ENCODE measurements at places on chromosomes 5 and 9.
A peak's percentile ranks its signal among the peaks of the same experiment; 100 is the strongest.

GRCh38 chr9:129880654-129881546 lies 45.6 kb downstream of the USP20 start:
- no peak for DNase-seq

DNA sequence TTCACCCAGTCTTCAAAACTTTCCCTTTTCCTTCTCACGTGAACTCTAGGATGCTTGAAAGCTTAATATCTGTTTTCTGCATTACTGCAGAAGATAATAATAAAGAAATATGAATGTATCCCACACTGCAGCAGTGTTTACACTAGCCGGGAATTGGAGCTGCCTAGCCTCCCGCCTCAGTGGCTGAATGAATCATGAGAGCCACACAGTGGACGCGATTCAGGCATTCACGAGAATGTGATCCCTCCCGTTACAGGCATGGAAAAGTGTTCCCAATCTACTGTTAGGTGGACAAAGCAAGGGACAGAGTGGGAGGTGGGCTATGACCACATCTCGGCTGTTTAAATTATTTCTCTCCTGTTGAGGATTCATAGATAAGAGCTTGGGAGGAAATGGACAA lies 69.4 kb upstream of the CTSL start:
- no peak for DNase-seq

DNA sequence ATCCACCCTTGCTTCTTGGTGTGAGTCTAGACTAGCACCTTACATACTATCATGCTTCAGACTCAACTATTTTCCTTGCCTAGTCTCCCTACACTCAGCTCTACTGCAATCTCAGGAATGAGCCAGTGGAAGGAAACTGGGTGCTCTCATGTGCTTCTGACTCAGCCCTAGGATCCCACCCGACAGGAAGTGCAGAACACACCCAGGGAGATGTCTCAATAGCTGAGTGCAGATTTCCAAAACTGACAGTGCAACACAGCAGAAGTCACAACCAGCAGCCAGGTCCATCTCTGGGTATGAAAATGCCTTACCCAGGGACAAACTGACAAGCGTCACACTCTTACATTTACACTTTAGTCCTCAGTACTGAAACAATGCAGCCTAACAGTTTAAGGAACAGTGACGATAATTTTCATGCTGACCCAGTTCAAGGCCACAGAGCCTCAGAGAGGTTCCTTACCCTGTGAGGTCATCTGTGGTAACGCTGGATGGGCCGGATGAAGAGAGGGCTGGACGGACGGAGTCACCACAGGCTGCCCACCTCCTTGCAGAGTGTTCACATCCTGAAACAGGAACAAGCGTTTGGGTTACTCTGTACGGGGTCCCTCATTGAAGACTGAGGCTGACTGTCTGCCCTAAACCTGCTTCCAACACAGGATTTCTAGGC lies 33.0 kb downstream of the FKBP15 start:
- DNase-seq = no peak

DNA sequence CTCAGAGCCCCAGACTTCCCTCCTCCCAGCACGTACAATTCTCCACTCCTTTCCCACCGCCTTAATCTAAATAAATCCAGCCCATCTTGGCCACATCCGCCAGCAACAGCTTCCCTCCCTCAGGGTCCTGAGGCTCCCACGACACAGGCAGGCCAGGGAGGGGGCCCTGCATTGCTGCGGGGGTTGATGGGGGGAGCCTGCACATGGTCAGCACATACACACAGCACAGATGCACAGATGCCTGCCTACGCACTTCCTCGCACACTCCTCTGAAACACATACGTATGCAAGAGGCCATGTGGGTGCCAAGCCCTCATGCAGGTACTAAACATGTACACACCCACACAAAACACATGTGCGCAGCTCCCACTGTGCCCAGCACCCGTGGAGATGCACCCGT lies 14.8 kb downstream of the PDGFRB start:
- DNase-seq = no peak

- no peak for DNase-seq
These were observed 1.9 kb upstream of the DAB2 start for GRCh38 chr5:39426746-39427105.

DNA sequence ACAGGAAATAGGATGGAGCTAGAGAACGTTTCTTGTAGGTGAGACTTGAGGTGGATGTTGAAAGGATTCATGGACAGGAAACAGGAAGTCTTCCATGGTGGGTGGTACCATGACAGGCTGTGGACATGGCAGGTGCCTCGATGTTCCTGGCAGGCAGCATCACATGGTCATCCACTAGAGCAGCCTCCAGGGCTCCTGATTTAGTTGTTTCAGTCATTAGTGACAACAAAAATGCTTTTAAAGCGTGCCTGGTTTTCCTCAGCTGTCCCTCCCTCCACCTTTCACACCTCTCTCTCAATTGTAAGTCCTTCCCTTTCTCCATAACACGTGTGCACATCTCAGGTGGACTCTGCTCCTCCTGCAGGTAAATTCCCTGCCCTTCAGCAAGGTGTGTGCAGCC lies 25.2 kb upstream of the ASPN start:
- no peak for DNase-seq

DNA sequence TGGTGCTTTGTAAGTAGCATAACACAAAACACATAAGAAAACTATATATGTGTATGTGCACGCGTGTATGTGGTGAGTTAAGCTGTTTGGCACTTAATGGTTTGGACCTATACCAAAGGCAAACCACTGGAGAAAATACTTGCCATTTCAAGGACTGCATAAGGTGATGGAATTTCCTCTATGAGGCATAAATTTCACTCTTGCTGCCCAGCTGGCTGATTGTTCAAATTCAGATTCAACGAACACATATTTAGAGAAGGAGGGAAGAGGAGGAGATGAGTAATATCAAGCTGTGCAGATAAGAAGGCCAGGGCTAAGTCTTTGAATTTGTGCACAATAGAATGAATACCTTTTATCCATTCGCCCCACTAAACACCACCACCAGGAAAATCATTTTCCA lies 470.6 kb upstream of the MPDZ start:
- DNase-seq = no peak

- peak; percentile 30 for DNase-seq
These were observed 2.4 kb upstream of the SMC2 start for GRCh38 chr9:104091708-104092107.

- peak; percentile 99 for DNase-seq
These were observed at the start of gene PHPT1 for GRCh38 chr9:136849038-136849959. TSS of gene PHPT1 (plus strand) at chr9:136849409. CDS start at chr9:136849431, 22 bp downstream.

GRCh38 chr9:108130905-108131304 lies 641.3 kb upstream of the KLF4 start:
- DNase-seq = no peak

- DNase-seq = no peak
These were observed 12.6 kb upstream of the SEMA5A start for GRCh38 chr5:9558319-9558965.

- DNase-seq = no peak
These were observed 142.4 kb downstream of the MAPKAP1 start for GRCh38 chr9:125564631-125565030.

Measured in hematopoietic multipotent progenitor cell treated with erythropoietin and hydrocortisone succinate and interleukin-3 and kit ligand, for 8 days (in vitro differentiated cells).